ENCODE measurements at places on chromosomes 6 and 20.

- no peak for DNase-seq
Observed at GRCh38 chr6:372336-372911, 19.1 kb upstream of the IRF4 start.

DNA sequence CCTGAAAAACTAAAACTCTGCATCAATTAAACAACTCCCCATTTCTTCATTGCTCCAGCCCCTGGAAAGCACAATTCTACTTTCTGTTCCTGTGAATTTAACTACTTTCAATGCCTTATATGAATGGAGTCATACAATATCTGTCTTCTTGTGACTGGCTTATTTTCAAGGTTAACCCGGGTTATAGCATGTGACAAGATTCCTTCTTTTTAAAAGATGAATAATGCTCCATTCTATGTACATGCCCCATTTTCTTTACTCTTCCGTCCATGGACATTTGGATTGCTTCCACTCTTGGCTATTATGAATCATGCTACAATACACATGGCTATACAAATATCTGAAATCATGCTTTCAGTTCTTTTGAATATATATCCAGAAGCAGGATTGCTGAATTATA lies 334.9 kb upstream of the ID4 start:
- no peak for DNase-seq

DNA sequence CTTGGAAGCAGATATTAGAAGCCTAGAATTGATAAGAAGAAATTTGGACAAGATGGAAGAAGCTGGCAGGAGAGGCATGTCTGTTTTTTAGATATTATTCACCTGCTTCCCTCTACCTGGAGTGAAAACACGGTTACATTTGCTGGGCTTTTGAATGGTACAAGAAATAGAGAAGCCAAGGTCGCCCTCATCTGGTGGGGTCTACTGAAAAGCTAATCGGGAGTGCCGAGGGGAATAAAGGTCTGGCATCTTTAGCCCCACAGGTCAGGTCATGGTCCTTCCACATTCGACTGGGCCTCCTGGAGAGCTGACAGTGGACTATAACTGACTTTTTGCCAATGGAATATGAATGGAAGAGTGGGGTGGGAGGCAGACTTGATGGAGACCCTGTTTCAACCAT lies 4.6 kb upstream of the C2 start:
- DNase-seq = no peak

- DNase-seq = no peak
Observed at GRCh38 chr6:105932440-105932839, 153.7 kb upstream of the PRDM1 start.

DNA sequence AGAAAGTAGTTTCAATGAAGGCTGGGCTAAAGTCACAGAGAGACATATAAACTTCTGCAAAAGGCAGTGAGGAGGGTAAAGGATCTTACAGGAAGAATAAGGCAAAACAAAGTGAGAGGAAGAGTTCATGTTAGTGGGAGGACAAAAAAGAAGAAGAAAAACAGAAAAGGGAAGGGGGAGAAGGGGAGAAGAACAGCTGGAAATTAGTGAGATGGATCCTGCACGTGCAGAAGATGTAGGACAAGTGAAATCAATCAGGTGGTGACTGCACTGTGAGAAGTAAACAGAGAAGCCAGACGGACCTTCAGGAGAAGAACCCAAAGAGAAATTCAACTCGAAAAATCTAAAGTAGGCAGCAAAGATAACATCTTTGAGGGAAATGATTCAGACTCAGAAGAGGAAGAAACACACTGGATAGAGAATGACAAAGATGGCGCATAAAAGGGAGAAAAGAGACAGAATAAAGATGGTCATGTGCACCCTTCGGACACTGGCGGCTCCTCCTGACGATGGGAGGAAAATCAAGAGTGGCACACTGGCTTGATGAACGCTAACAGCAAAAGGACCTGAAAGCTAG lies 105.9 kb downstream of the MYB start:
- no peak for DNase-seq

DNA sequence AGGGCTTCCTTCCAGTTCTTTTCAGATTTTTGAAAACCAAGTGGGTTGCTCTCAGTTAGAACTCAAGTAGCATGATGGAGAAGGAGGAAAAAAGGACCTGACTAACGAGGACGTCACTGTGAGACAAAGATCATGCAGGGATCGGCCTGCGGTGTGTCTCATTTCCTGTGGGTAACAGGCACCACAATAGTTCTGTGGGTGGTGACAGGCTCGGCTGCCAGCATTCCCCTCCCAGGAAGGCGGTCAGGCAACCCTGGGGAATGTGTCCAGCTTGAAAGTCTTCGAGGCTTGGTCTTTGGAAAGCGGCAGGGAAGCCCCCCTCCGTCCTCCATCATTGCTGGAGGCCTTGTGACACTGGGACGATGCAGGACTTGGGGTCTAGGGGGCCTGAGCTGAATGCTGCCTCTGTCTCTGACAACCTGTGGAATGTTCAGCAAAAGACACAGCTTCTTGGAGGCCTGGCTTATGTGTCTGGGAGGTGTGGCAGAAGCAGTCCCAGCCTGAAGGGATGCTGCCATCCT lies 121.0 kb downstream of the BCAS1 start:
- DNase-seq = peak; percentile 21

DNA sequence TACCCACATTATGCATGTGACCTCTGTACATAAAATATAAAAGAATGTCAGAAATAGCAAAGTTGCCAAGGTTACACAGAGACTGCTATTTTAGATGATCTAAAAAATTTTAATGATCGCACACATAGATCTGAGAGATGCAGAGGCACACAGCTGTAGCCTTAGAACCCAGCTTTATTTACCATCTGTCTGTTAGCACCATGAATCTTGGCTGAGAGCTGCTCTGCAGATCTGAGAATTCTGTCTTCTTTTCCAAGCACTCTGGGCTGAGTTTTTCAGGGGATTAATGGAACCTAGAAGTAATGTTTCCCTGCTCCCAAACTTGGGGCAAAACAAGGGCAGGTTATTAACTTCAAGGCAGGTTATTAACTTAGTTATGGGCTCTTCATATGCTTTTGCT lies 248.7 kb upstream of the JAG1 start:
- no peak for DNase-seq

DNA sequence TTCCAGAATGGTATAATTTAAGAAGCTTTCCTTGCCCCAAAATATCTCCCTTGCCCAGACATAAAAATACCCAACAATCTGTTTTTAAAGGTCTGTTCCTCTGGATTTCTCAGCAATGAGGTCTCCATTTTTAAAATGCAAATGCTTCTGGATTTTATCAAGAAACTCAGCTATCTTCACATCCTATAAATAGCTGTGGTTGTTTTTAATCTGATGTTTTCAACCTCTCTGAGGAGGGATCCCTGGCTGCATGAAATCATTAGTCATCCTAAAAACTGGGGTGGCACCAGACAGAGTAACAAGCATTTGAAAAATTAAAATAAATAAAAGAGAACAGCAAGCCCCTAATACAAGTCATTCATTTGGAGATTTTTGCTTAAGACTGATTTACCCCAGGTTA lies 168.5 kb upstream of the ID4 start:
- DNase-seq = no peak

DNA sequence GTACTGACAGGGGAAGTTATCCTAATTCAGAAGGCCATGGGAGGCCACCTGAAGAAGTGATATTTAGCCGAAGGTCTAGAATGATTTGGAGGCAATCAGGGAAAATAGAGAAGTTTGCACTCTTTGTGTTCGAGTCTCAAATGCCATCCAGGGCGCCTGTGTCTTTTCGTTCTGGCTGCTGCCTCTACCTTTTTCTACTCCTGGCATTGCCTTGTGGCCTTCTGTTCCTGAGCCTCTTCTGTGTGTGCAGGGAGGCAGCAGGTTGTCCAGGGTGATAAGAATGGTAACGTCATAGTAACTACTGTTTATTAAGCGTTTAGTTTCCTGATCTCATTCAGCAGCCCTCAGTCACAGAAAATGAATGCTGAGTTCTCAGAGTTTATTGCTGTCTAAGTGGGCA lies 252.1 kb downstream of the FARS2 start:
- DNase-seq = no peak

DNA sequence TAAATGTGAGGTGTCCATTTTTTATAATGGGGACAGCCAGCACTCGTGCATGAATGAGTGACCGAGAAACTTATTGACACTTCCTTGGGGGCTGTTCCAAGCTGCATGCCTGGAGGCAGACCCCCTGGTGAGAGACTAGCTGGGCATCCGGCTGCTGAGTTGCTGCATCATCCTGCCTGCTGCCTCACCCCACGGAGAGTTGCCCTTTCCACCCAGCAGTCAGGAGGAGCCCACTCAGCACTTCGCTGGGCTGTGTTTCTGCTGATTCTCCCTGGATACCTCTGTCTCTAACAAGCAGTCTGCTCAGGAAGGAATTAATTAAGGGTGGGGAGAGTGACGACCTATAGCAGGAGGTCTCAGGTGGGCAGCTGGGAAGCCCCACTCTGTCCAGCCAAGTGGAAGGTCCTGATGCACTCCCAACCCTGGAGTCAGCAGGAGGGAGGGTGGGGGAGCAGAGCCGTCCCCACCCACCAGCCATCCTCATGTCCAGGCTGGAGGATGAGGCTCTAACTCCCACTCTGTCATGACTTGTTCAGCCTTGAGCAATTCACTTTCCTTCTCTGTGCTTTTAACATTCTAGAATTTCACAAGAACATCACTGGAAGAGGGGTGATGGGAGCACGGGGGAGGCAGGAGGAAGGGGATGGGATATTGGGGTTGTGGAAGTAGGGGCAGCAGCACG lies 177.3 kb downstream of the LRFN2 start:
- no peak for DNase-seq

- no peak for DNase-seq
Observed at GRCh38 chr6:111530218-111530617, 47.2 kb upstream of the REV3L start.

GRCh38 chr6:45619994-45620471 lies 242.3 kb upstream of the SUPT3H start:
- DNase-seq = no peak

GRCh38 chr6:156689656-156690055 lies 87.5 kb upstream of the ARID1B start:
- DNase-seq = no peak

DNA sequence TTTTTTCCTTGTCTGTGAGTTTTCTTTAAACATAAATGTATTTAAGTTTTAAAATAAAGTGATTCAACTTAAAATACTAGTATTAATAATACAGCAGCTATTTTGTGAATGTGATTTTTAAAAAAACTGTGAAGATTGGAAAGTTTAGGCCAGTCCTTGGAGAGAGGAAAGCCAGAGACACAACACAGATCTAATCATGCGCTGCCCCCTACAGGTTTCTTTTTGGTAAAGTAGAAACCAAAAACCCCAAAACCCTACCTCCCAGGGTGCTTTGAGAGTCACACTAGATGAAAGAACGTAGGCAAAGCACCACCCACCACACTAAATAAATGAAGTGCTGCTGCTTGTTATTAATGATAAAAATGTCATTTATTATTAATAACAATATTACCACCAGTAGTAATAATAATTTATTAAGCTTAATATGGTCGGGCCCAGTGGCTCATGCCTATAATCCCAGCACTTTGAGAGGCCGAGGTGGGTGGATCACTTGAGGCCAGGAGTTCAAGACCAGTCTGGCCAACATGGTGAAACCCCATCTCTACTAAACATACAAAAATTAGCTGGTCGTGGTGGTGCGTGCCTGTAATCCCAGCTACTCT lies 33.7 kb downstream of the SLC9A8 start:
- peak; percentile 19 for DNase-seq

DNA sequence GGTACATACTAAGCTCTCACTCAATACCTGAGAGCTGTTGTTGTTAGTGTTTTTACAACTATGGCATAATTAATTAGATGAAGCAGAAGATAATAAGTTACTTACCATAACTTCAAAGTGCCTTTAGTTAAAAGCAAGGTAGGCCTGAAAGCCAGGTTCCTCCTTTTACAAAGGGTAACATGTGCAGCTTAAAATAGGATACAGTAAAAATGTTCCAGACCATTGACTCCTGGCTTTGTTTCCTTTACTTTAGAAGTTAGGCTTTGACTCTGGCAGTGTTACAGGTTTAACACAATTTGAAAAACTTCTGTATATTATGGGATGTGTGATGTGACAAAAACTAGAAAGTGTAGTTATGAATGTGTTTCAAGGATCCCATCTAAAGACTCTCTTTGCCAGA lies 522.5 kb downstream of the EPM2A start:
- no peak for DNase-seq

DNA sequence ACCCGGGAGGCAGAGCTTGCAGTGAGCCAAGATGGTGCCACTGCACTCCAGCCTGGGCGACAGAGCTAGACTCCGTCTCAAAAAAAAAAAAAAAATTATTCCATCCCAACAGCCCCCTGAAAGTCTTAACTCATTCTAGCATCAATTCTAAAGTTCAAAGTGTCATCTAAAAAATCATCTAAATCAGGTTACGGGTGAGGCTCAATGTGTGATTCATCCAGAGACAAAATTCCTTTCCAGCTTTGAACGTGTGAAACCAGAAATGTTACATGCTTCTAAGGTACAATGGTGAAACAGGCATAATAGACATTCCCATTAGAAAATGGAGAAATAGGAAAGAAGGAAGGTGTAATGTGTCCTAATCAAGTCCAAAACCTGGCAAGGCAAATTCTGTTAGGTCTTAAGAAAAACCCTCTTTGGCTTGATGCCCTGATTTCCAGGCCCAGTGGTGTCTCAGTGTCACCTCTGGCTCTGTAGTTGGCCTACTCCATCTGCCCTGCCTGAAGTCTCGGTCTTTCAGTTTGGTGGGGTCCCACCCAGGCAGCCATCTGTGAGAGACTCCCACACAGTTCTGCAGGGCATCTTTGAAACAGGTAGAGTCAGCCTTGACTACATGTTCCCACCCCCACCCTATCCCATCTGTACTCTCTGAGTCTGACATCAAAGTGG lies 43.5 kb downstream of the HFE start:
- DNase-seq = no peak

DNA sequence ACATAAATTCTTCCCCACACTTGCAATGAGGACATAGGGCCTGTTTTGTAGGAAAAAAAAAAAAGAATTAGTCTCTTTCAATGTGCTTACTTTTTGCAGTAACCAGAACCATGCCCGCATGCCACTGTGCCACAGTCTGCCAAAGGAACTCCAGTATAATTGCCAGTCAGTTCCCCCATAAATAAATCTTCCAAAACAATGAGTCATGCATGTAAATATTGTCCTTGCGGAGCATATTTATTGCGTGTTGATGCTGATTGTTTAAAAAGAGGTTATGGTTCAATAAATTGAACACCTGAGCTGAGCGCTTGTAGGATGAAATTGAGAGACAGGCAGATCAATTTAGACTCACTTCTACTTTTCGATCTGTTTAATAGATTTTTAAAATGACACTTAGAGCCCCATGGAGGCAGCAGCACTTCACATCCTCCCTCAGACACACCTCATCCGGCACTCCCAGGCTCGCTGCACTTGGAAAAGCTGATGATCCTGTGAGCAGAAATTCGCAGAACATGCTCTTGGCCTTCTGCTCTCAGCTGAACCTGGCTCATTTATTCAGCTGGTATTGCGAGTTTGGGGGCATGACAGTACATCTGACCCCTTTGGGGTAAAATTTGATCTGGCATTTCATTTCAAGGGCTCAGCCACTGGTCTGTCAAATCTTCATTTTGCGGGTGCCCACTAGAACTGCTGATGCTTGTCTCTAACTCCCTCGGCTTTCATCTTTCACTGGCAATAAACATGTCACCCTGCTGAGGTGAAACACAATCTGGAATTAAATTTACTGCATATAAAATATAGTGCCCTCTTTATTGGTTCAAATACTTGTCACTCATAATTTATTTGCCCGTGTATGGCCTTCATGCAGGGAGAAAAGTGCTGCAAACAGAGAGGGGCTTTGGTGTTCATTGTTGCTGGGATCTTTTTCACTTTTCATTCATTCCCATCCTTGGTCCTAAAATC lies 371.1 kb upstream of the POU3F2 start:
- no peak for DNase-seq

Measured in activated naive CD8-positive, alpha-beta T cell treated with anti-CD3 and anti-CD28 coated beads, Interleukin-2, amount 50 U/mL, for 16 hours (primary cell).